ENCODE measurements at places on chromosomes 4 and X.

- DNase-seq = no peak
Observed at GRCh38 chr4:180281724-180282123, 1961.5 kb upstream of the TENM3 start.

GRCh38 chr4:97238956-97239666, 904.2 kb downstream of the STPG2 start:
- DNase-seq = no peak

DNA sequence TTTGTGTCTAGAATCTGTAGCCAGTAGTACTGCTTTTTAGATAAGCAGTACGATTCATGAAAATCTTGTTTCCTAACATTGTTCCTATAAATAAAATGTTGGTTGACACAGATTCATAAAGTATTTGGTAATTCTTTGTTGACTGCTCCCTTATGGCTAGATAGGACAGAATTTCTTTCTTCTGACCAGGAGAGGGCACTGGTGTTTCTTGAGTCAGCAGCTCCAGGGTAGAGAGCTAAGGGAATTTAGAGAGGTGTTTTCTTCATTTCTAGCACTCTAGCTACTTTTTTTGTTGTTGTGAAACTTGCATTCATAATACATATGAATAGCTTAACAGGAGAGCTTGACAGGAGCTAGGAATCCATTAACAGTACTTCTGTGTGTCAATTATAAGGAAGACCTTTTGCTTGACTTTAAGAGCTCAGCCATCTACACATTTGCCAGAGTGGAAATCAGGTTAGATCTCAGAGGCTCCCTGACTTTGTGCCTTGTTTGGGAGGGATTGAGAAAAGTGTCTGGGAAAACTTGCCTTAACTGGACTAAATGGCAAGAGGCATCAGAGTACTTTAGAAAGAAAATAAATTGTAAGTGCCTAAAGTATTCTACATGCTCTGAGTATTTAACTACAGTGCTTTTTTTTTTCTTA, 756.1 kb downstream of the SH3BGRL start:
- DNase-seq = no peak

- DNase-seq = no peak
Observed at GRCh38 chr4:152590179-152591031, 54.5 kb upstream of the FBXW7 start.

GRCh38 chr4:84502333-84502954, 3.4 kb upstream of the NKX6-1 start:
- no peak for DNase-seq

- no peak for DNase-seq
Observed at GRCh38 chr4:154954117-154954516, 173.0 kb downstream of the RBM46 start.

DNA sequence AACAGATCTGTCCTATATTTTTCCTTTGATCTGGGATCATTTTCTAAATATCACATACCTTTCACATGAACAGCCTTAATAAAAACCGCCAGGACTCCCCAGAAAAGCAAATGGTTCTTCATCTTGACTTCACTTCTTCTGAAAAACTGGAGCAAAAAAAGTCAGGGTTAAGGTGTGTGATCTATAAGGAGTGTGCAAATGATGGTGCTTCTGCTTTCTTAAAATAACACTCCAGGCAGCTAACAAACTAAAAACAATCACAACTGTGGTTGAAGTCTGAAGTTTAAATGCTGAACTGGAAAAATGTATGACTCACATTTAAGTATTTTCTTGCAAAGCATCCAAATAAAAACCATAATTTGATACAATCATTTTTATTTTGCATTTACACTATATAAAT, at the start of gene JCHAIN:
Gene JCHAIN (minus strand): TSS at position 140 of the 400 bp plus-strand sequence. CDS start 18 bp downstream, at position 122.
- no peak for DNase-seq

DNA sequence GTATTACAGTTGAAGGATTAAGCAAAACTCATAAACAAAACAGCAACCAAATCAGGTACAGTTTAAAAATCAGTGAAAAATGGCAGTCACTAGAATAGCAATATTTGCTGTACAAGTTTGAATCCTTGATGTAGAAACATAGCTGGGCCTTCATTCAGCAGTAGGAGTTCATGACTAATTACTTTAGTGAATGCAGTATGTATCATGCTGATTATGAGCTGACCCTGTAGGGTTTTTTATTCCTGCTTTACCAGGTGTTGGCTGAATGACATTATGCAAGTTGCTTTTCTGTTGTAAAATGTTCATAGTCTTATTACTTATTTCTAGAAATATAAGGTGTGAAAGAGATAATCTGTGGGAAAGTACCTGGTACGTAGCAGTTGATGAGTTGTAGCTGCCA, 179.6 kb downstream of the CCSER1 start:
- DNase-seq = no peak

- no peak for DNase-seq
Observed at GRCh38 chr4:62133977-62134376, 933.9 kb downstream of the ADGRL3 start.

DNA sequence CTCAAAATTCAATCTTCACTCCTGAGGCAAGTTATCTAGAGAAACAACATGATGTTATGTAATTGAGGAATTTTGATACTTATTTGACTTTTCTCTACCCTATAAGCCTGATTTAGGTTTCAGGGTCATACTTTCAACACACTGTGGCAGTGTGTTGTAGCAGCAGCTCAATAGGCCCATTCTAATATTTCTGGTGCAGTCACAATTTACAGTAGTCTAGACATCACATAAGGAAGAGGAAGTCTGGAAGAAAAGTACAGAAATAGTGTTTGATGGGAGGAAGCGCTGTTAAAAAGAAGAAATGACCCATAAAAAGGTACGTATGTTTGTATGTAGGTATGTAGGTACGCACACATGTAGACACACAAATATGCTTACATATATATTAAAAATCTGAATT, 194.3 kb downstream of the ARHGAP24 start:
- DNase-seq = no peak

DNA sequence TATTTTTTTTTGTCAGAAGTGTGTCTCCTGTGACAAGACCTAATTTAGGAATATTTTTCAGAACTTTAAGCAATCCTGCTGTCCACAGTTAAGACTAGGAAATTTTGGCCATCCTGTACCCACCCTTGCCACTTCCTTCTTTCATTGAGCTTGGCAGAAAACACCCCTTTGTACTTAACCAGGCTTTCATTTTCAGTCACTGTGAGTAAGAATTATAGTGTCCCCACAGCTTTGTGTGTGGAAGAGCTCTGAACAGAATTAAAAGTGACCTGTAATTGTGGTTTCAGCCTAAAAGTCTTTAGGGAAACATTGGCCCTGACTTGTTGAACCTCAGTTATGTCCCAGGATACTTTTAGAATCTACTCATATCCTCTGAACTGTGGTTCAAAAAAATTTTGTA, 153.7 kb upstream of the BMP3 start:
- DNase-seq = no peak

DNA sequence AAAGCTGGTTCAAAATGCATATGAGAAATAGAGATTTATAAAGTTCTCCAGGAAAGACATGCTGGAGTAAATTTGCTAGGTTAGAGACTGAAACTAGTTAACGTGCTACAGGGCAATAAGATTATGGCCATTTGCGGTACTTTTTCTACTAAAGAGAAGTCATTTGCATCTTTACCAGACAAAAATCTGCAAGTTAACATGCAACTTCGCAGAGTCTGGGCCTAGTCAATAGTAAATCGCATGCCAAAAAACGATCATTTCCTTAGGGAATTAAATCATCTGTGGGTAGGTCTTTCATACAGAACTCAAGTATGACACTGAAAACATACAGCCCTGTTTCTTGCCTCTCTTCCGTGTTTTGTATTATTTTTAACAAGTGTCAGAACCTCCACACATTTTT, 32.8 kb upstream of the REST start:
- no peak for DNase-seq

DNA sequence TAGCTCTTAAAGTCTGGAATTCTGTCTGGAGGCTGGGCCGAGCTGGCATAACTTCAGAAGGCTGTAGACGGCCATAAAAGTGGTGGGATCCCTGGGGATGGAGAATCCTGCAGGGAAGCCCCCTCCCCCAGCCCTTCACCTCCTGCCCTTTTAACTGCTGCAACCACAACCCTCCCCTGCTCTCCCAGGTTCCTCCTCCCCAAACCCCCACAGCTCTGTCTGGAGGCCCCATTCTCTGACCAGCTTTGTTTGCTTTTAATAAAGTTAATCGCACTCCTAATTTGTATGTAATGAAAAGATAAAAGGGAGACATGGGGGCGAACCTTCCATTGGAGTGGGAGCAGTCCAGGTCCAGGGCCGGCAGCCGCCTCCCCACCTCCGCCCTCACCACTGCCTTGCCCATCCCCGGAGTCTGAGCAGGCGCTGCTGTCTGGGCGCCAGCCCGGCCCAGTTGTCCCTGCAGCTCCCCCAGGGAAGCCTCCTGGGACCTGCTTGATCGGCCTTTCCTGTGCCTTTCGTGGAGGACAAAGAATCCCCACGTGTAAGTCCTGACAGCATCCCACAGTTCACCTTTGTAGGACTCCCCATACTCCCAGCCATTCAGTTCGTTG, 84.3 kb downstream of the PJA1 start:
- DNase-seq = no peak

DNA sequence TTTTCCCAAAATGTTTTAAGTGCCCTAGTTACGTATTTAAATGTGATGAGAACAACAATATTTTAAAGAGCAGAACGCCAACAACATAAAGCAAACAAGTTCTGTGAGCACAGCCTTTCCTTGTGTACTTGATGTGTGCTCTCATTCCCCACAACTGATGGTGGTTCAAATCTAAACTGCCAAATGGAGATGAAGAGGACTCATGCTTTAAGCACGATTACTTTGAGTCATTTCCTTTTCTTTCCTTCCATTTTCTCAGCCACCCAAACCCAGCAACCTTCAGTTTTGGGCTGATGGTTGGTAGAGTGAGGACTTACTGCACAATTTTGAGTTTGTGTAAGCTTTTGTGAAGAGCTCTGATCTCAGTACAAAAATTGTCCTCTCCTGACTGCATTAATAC, 1.7 kb downstream of the NSD2 start:
- no peak for DNase-seq

DNA sequence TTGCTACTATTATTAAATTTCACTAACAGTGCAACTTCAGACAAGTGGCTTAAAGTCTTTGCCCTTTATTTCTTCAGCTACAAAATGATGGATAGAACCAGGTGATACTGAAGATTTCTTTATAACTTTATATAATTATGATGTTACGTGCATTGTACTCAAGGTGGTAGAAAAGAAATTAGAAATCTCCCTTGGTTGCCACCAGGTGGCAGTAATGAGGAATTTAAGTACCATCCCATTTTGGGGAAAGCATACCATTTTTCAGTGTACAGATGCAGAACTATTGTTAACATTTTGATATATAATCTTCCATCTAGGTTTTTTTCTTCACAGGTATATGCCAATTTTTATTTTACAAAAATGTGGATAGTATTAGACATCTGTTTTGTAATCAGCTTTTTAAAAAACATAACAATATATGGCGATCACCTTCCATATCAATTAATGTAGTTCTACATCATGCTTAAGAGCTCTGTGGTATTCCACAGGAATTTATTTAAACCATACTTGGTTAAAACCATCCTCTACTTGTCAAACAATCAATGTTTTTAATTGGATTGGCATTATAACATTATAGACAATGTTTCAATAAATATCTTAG, 37.7 kb upstream of the RAB33B start:
- DNase-seq = no peak

- no peak for DNase-seq
Observed at GRCh38 chrX:13733506-13733905, 914 bp downstream of the TRAPPC2 start.
